Mesendoderm (in vitro differentiated cells): ENCODE measurements at places on chromosomes 6 and 20.

- no peak for DNase-seq
Observed at GRCh38 chr6:73690056-73690455, 5.9 kb upstream of the CD109 start.

DNA sequence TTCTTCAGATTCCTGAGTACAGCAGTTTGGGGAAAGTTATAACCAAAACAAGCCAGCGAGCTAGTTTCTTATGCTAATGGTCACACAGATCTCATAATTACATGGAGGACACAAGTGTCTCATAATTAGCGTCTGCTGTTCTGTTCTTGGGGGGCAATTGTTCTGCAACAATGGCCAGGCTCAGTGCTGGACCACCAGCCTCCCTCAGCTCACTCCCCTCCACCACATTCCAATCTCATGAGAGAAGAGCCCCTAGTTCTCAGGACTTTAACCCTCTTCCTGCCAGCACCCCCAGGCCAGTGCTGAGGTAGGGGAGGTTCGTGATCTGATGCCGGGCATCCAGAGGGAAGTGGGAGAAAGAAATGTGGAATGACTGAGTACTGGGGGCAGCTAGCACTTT lies 20.2 kb upstream of the TOX2 start:
- DNase-seq, result peak; percentile 77

GRCh38 chr6:14614631-14615030 lies 497.1 kb downstream of the CD83 start:
- no peak for DNase-seq

- no peak for DNase-seq
Observed at GRCh38 chr20:32988008-32988407, 16.2 kb downstream of the SUN5 start.

DNA sequence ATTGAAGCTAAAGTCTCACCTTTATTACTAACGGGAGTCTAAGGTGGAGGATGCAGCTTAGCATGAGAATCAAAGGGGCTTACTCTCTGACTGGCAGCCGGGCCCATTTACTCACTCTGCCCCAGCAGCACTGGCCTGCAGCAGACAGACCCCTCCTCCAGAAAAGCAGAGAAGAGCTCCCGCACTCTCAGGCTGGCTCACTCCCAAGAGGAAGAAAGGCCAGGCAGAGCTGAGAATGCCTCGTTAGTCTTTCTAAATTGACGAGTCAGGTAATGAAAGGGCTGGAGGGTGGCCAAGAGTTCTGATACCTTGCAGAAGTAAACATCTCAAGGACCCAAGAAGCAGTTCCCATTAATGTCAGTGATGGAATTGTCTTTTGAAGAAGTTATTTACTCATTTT lies 44.5 kb upstream of the IL20RA start:
- no peak for DNase-seq

GRCh38 chr20:2596673-2597279 lies 55.7 kb upstream of the NOP56 start:
- no peak for DNase-seq

- DNase-seq, result peak; percentile 58
Observed at GRCh38 chr6:17103715-17104114, 1.9 kb downstream of the STMND1 start.

GRCh38 chr6:1679688-1680068 lies 70.0 kb downstream of the FOXC1 start:
- DNase-seq, result no peak

GRCh38 chr6:130574146-130574545 lies 208.3 kb downstream of the TMEM200A start:
- no peak for DNase-seq

DNA sequence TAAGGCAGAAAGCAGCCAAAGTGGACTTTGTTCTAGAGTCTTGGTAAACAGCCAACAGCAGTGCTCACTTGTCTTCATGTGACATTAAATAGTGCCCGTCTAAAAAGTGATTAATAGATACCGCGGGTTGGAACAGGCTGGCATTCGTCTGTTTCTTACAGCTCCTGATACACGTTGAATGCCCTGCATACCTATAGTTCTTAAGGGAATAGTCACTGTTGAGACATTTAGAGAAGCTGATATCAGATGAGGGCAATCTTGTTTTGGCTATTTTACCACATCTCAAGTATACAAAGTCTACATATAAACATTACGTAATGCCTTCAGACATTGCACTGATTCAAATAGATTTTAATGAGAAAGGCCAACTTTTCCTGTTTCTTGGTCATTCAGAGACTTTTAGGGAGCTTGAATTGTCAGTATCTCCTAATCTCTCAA lies 374.9 kb upstream of the FLRT3 start:
- peak; percentile 93 for DNase-seq

GRCh38 chr6:84093441-84094435 lies 60.2 kb downstream of the MRAP2 start:
- DNase-seq, result peak; percentile 54

GRCh38 chr6:14704383-14705271 lies 541.2 kb upstream of the JARID2 start:
- no peak for DNase-seq

GRCh38 chr6:28675600-28675999 lies 149.9 kb downstream of the GPX5 start:
- DNase-seq, result no peak

GRCh38 chr6:44219815-44220784 lies 3.3 kb upstream of the SLC29A1 start:
- DNase-seq, result no peak

DNA sequence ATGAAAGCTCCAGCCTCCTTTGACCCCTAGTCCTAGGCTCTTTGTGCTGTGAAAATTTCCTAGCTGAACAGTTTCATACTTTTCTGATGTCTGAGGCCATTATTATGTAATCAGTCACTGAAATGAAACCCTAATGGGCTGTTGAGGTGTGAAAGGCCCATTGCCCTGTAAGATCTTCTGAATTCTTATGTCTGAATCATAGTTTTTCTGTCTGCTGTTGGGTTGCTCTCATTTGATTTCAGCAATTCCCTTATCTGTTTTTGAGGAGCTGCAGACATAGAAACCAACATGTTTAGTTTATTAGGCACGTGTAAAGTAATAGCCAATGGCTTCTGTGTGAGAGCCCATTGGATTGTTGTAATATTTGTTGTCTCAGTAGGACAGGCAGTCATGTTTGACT lies 118.1 kb downstream of the EYA4 start:
- DNase-seq, result no peak

- DNase-seq, result no peak
Observed at GRCh38 chr20:53215166-53215565, 243.0 kb downstream of the TSHZ2 start.

DNA sequence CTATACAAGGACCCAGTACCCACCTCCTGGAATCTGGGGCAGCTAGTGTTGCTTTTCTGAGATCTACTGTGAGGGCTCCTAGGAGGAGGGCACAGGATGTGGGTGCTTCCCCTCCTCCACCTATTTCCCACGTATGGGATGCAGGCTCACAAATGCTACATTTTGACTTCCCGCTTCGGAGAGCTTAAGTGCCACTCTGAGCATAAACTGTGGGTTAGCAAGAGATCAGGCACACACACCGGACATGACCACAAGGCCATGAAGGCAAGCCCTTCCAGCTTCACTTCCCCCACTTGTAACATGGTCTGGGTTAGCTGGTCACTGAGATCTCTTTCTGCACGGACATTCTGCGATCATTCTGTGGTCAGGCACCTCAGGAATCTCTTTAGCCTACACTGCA lies 15.7 kb upstream of the TGM3 start:
- DNase-seq, result no peak

GRCh38 chr6:103797738-103798137 lies 1062.0 kb downstream of the HACE1 start:
- peak; percentile 32 for DNase-seq

DNA sequence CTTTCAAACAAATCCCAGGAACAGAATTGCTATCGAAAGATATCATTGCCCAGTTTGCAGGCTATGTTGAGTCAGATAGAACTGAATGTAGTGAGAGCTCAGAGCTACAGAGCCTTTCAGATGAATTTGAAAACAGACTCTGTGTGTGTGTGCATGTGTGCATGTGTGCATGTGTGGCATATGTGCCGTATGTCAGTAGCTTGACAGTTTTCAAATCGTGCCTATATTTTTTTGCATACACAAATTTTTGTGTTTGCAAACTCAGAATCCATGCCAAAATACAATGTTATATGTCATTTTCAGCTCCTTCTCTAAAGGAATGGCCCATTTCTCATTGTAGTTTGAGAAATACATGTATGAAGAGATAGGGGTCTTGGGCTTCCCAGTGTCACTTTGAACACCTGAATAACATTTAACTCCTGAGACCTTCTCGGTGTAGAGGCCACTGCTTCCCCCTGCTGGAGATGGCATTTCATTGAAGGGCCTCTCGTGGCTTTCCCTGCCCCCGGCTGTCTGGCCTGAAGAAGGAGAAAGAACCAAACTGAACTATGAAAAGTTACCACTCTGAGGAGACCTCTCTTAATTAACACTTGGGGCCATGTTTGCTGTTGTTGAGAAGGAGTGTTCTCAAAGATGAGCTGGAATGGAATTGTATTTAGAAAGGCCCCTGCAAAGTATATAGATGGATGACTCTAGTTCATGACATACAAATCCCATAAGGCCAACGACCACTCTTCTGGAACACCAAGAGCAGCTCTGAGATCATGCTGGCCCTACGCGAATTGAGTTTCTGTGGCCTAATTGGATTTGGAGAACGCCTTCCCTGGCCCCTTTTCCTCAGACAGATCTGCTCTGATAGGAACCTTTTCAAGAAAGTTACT lies 58.7 kb downstream of the VAPB start:
- peak; percentile 82 for DNase-seq

DNA sequence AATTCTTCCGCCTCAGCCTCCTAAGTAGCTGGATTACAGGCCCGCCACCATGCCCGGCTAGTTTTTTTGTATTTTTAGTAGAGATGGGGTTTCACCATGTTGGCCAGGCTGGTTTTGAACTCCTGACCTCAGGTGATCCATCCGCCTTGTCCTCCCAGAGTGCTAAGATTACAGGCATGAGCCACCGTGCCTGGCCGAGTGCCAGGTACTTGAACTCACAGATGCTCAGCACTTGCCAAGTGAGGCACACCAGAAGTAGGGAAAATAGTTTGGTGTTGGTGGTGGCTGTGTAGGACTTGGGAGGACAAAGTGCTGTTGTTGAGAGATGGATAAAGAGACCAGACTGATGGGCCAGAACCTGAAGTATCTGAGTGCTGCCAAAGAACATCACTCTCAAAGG lies 40.0 kb upstream of the MBOAT1 start:
- DNase-seq, result no peak

- DNase-seq, result no peak
Observed at GRCh38 chr20:10666221-10667076, 7.3 kb downstream of the JAG1 start.

DNA sequence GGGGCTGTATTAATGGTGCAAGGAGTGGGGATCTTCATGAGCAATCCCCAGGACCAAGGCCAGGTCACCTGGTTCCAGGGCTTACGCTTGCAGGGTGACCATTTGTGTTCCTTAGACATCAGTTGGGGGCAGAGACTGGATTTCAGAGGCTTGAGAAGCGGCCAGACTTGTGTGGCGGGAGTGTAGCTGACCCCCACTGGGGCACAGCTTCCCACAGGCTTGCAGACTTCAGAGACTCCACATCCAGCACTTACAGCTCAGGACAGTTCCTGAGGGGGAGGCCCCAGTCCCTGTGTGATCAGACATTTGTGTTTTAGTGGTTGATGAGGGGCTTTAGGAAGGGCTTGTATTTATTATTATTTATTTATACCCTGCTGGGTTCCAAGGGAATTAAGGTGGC lies 15.3 kb downstream of the TJAP1 start:
- DNase-seq, result no peak

GRCh38 chr6:4085332-4085700 lies 6.4 kb upstream of the FAM217A start:
- no peak for DNase-seq

GRCh38 chr6:27565839-27566779 lies 93.2 kb upstream of the ZNF184 start:
- DNase-seq, result peak; percentile 90

DNA sequence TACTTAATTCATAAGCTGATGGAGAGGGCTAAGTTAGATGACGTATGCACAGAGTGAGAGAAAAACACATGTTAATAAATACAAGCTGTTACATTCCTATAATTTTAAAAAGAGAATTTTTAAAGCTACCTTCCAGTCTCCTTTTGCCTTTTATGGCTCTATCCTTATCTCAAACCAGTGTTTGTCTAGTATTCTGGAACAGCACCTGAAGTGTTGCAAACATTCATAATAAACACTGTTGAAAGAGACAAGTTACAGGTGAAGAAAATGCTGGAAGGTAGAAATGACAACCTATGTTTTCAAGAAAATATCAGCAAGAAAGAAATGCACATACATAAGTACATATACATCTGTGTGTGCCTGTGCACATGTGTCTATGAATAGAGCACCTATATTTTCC lies 409.1 kb downstream of the PKHD1 start:
- no peak for DNase-seq

DNA sequence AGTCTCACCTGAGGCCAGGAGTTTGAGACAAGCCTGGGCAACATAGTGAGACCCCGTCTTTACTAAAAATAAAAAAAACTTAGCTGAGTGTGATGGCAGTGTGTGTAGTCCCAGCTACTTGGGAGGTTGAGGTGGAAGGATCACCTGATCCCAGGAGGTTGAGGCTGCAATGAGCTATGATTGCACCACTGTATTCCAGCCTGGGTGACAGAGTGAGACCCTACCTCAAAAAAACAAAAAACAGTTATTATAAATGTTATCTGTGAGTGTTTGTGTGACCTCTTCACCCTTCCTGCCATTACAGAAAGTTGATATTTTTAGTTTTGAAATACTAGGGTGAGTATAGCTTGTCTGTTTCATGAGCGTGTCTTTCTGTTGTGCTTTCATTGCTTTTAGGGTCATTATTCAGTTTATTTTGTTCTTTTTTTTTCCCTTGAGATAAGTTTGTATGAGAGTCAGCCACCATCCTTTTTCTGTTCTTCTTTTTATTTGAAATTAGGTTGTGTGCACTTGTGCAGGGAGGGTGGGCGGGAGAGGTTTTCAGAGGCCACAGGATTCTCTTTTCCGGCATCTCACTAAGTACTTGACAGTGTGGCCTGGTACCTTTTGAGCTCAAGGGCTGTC lies 26.2 kb downstream of the CDYL start:
- DNase-seq, result no peak

- no peak for DNase-seq
Observed at GRCh38 chr20:51100617-51101016, 77.7 kb upstream of the KCNG1 start.

- DNase-seq, result no peak
Observed at GRCh38 chr6:108710551-108710950, 137.7 kb upstream of the ARMC2 start.
